ENCODE measurements at places on chromosomes 16 and 17.

DNA sequence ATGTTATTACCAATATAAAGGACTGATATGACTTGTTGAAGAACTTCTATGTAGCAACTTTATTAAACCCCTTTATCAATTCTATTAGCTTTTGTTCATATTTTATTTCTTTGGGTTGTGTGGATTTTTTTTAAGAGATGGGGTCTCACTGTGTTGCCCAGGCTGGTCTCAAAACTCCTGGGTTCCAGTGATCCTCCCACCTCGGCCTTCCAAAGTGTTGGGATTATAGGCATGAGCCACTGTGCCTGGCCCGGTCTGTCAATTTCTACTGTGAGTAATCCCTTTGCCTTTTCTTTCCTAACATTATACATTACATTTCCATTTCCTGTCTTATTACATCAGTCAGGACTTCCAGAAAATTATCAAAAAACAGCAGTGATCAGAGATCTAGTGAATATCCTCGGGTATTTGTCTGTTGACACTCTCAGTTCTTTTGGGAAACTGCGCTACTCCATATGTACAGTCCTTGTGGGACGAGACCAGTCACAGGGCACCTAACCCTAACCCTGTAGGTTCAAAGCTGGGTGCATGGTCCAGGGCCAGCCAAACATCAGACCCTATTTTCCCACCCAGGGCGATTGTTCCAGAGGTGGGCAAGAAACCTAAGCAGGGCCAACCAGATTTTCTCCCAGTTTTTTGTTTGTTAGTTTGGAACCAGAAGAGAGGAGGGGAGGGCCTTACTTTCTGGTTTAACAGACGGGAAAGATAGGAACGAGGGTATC is 1.7 kb upstream of the SLC47A1 start:
- no peak for DNase-seq

DNA sequence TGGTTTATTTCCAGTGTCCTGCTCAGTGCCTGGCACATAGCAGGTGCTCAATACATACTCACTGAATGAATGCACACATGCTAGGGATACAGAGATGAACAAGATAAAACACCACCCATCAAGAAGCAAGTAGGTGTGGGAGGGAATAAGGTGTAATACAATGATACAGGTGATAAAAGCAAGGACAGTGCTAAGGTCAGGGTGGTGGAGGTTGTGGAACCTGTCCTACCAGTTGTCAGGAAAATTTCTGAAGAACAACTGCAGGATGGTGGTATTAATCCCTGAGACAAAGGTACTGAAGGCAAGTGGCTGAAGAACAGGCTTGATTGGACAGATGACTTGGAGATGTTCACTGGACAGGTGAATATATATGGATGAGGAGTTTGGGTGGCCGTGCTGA is 1.8 kb downstream of the KNOP1 start:
- no peak for DNase-seq

GRCh38 chr17:67696853-67697498 is 20.8 kb upstream of the NOL11 start:
- DNase-seq, result no peak

DNA sequence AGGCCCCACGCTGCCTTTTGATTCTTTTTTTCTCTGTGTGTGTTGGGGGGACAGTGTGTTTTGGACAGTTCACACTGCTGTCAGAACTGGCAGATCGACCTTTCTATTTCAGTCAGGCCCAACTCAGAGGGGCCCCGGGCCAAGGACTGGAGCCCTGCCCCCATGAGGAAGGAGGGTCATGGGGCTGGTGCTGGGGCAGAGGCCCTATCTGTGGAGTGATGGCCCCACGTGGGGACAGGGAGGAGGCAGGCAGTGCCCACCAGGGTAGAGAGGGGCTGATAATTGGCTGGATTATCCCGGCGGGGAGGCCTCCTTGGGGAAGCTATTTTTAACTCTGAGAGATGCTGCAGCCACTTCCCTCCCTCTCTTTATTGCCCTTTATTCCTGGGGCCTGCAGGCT is 5.7 kb upstream of the KCNJ12 start:
- no peak for DNase-seq

DNA sequence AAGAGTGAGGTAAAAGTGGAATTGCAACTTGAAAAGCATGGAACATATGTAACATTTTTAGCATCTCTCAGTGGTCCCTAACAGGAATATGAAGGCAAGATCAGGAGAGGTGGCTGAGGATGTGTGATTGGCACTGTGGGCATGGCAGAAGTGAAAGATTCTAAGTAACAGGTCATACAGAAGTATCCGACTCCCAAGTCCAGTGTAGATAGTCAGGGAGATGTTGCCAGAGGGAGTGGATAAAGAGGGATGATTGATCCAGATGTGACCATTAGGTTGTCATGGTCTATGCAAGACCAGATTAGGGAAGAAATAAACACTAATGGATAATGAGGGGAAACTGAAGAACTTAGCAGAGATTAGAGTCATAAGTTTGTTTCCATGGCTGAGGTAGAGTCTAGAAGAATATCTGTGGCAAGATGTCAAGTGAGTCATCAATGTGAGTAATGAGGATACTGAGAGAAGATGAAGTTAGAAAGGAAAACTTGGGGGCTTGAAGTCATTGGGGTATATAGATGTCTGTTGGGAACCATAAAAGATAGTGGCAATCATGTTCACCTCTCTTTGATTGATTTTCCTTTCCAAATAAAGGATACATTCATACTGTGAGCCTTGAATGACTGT is 23.9 kb upstream of the CAPNS2 start:
- DNase-seq, result peak; percentile 1
